ENCODE measurements at places on chromosomes 3 and 15.
A peak's percentile ranks its signal among the peaks of the same experiment; 100 is the strongest.

- peak; percentile 94 for DNase-seq
Observed at GRCh38 chr3:43894176-43895049, 203.7 kb downstream of the ABHD5 start.

GRCh38 chr15:40695469-40695890, 506 bp downstream of the RAD51 start:
- no peak for DNase-seq

- DNase-seq: no peak
Observed at GRCh38 chr15:67593562-67593961, 51.1 kb downstream of the MAP2K5 start.

- no peak for DNase-seq
Observed at GRCh38 chr3:101720851-101721840, 3.3 kb upstream of the CEP97 start.

DNA sequence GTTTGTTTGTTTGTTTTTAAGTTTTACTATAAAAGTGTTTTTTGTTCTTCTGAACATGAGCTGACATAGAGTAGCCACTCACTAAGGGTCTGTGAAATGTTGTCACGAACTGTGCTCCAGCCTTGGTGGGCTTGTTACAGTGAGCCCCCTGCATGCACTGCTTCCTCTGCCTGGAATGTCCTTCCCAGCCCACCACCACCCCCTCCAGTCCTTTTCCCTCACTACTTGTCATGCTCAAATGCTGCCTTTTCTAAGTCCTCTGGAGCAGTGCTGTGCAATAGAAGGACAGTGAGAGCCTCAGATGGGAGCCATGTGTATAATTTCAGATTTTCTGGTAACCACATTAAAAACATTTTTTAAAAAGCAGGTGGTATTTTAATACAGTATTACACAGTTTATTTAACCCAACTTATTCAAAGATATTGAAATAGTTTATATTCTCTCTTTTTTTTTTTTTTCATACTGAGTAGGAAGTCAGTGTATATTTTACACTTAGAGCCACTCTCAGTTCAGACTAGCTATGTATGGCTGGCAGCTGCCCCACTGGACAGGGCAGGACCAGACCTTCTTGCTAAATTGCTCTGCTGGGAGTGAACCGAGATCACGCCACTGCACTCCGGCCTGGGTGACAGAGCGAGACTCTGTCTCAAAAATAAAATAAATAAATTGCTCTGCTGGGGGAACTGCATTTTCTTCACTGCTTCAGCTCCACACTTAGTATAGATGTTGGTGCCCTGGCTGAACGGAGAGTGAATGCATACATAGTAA, 26.9 kb downstream of the MKRN2OS start:
- no peak for DNase-seq

DNA sequence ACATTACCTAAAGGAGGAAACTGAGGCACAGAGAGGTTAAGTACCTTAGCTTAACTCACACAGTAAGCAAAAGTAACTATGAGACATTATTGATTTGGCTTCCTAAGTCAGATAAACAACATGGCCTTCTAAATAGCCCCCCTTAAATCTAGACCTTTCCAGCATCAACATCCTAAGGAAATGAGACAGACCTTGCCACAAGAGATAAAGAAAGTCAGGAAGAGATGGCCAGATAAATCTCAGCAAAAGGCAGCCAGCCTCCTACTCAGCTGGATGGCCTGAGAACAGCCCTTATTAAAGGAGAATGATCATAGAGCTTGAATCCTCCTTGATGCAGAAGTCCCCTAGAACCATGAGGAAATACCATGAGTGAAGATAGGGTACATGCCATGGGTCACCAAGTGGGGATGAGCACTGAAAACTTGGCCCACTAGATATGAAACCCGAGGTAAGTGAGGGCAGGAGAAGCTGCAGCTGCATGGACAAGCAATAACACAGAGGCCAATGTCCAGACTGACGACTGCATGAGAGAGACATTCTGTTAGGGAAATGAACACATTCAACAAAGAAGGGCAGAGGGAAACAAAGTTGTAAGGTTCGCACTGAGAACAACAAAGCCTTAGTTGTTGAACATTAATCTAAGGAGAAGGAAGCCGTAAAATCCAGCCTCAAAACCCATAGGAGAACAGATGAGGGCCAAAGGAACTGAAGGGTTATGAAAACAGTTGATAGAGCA, 69.6 kb downstream of the ZIC4 start:
- DNase-seq: no peak

- DNase-seq: no peak
Observed at GRCh38 chr15:31467361-31467760, 140.7 kb downstream of the KLF13 start.

DNA sequence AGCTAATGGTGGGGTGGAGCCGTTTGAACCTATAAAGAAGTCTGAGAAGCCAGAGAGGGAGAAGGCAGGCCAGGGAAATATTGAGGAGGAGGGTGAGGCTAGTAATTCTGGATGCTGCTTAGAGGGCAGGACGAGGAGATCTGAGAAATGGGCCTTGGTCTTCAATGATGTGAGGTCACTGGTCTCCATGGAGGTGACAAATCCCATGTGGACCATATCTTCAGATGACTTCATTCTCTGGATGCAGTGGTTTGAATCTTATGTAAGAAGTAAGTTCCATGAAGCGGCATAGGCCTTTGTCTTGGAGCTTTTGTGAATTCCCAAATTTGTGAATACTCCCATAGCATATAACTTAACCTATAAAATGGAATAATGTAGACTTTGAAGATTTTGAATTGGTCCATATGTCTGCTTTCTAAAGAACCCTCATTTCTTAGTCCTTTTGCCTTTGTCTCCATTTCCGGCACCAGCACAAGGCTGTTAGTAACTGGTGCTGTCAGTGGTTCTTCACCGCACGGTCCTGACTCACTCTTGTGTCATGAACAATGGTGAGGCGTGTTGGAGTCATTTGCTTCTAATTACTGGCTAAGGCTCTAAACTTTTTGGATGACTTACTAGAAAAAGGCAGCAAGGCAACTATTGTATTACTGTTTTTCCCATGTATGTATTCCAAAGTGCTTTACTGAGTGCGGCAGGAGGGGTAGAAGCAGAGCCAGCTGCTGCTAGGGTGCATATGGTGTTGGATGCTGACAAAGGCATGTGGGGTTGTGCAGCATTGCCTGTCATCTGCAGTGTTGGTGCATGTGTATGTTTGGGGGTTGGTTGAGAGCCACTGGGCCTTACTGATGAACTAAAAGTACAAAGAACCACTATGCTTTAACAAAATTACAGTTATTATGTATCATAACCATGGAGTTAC, 279.3 kb upstream of the C2CD4B start:
- no peak for DNase-seq

GRCh38 chr15:58136731-58137130, 1.4 kb upstream of the AQP9 start:
- no peak for DNase-seq

- peak; percentile 67 for DNase-seq
Observed at GRCh38 chr15:98865397-98866339, 141.9 kb downstream of the PGPEP1L start.

DNA sequence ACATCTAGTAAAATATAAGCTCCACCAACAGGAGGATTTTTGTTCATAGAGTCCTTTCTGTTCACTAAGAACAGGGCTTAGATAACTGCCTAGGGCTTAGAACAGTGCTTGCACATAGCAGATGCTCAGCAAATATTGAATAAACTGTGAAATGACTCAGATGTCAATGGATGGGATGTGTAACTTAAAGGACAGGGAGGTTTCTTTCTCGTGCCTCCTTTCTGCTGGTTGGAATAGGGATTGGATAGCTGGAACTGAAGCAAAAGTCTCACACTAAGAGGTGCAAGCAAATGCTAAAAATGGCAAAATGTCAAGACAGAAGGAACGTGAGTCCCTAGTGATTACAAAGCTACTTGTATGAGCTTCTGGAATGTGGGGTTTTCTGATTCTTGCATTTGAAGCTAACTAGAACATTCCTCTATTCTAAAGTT, 392.8 kb upstream of the WNT5A start:
- DNase-seq: no peak

- DNase-seq: no peak
Observed at GRCh38 chr3:177753451-177754155, 556.3 kb upstream of the TBL1XR1 start.

DNA sequence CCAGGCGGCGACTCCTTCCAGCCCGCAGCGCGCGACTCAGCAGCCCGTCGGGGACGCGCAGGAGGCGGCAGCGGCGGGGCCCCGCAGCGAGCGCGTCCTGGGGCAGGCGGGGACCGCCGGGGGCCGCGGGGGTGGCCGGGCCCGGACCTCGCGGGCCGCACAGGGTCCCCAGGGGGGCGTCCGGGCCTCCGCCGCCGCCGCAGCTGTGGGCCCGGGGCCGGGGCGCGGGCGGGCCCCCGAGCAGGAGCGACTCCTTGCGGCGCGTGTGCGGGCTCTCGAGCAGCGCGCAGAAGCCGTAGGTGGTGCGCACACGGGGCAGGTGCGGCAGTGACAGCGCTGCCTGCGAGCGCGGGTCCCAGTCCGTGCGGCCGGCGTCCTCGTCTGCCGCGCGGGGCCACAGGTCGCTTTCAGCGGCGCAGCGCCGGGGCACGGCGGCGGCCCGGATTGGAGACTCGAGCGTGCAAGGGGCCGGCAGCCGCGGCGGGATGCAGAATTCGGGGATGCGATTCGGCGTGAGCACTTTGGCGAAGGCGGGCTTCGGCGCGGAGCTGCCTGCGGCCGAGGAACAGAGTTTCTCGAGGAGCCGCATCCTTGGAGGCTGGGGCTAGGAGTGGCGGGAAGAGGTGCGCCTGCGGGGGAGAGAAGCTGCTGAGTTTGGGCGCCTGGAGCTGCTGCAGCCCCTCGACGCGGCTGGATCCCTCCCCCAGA, 535 bp downstream of the C2CD4B start:
- no peak for DNase-seq

GRCh38 chr15:99123713-99124451, 19.0 kb downstream of the SYNM start:
- peak; percentile 38 for DNase-seq

GRCh38 chr3:13105896-13106250, 32.6 kb upstream of the IQSEC1 start:
- no peak for DNase-seq

DNA sequence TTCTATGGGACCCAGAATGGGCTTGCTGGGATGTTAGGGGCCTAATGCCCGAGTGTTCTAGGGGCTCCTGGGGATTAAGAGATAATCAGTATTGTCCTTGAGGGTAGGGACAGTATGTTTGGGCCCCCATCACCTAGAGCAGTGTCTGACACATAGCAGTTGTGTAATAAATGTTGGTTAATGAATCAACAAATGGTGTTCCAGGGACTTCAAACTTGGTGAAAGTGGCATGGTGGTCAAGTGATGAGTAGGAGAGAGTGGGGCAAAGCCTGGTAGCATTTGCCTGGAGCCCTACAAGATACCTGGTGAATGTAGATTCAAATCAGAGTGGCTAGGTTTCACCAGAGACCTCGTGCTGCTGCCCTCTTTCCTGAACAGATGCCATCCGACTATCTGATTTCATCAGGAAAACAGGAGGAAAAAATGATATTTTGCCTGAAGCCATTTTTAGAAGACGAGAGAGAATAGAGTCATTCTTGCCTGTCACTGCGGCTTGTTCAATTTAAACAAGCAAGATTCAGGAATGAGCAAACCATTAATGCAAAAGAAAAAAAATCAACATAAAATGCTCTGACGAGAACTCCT, 117.3 kb downstream of the RPL22L1 start:
- DNase-seq: no peak

GRCh38 chr15:39491886-39492490, 88.9 kb upstream of the THBS1 start:
- no peak for DNase-seq

DNA sequence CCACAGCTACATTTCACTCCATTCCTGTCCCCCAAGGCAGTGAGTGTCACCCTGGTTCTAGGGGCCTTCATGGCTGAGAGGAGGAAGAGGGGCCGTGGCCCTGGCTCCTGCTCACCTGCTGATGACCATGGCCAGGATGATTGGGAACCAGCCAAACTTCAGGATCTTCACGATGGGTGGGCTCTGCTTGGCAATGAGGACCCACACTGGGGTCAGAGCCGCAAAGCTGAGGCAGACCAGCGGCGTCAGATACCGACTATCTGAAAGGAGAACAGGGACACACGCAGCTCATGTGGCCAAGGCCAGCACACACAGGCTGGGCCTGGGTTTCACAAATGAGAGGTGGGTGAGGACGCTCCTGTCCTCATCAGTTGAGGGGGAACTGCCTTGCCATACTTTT, 47.6 kb downstream of the ROPN1B start:
- DNase-seq: no peak

GRCh38 chr15:26132811-26133210, 269.7 kb upstream of the ATP10A start:
- no peak for DNase-seq

GRCh38 chr3:138921316-138922292, 25.3 kb downstream of the FOXL2 start:
- DNase-seq: no peak

DNA sequence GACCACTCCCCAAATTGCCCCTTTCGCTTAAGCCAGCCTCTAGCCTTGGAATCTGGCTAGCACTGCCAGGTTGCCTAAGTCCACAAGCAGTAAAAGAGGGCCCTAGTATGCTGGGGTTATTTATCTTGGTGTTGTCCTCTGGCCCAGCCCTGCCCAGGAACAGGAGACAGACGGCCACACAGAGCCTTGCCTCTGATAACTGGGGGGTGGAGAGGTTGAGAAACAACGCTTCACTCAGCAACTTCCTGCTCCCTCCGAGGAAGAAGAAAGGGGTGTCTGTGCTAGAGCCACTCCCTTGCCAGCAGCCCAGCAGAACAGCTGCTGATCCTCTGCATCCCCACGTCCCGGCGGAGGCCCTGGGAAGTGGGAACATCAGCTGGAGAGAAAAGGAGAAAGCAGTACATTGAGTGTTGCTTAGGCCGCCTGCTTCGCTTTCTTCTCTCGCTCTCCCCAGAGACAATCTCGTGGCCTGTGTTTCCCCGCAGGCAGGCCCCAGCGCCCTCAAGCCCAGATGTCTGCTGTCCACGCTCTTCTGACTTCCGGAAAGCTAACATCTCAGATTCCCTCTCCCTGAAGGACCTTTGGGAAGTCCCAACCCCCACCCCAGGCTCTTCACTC, 22.6 kb upstream of the C3orf70 start:
- DNase-seq: peak; percentile 16

- no peak for DNase-seq
Observed at GRCh38 chr3:81923038-81923437, 161.6 kb upstream of the GBE1 start.

- DNase-seq: no peak
Observed at GRCh38 chr3:25775936-25776335, 7.3 kb downstream of the NGLY1 start.

GRCh38 chr3:30231277-30232141, 374.9 kb upstream of the TGFBR2 start:
- peak; percentile 58 for DNase-seq

GRCh38 chr3:55271549-55271948, 215.6 kb downstream of the WNT5A start:
- no peak for DNase-seq

DNA sequence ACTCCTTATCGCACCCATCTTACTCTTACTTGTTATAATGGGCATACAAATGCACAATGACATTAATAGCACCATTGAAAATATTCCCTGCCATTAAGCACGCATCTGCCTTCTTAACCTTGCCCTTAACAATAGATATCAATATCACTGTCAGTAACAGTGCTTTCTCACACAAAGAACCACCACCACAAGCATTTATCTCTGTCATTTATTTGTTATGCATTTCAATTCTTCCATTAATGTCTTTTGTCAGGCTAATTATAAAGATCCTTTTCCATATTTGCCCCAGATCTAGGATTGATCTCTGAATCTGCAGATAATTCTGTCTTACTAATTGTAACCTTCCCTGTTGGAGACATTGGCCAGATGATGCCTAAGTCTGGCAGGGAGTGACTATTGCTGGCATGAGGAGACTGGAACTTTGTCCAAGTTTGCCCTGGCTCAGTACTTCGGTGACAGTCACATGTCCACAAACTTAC, 419.6 kb upstream of the TGFBR2 start:
- no peak for DNase-seq

GRCh38 chr3:146359841-146360240, 108.9 kb upstream of the PLSCR4 start:
- no peak for DNase-seq

Measured in NCI-H2029 (cell line).